Kidney (tissue), 22 donors: ENCODE measurements at places on chromosomes 6 and 20. TPM values are rescaled to one million over a fixed set of nuclear protein-coding genes. Genes with fewer than 3 reads are reported as not detected.

The TBCC gene
- 17.6 TPM for polyA plus RNA-seq

The BTN1A1 gene
- not detected for polyA plus RNA-seq

The PLA2G7 gene
- polyA plus RNA-seq, result not detected

GRCh38 chr20:16607364-16608276 lies 34.4 kb upstream of the KIF16B start:
- DNase-seq, result no peak

- DNase-seq, result peak; percentile 24
These were observed 65.9 kb downstream of the CRYBG1 start for GRCh38 chr6:106426250-106426970.

DNA sequence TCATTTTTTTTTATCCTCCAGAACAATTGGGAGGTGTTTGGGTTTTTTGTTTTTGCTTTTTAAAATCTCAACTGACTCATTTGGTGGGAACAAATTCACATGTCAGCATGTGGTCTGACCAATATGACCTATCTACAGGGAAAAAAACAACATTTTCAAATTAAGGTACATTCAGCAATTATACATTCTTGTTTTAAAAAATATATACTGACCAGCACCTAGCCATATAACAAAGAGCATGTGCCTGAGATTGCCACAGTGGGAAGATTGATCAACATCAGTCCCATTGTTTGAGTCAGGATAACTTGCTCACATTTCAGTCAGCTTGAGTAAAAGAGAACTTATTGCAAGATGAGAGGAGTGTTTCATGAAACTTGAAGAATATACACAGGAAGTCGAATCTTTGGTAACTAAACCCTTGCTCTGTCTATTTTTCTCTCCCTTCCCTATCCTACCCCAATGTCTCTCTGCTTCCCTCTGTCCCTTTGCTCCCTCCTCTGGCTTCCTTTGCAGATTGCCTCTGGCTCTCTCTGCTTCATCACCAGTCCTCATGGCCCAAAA lies 163.2 kb upstream of the TAB2 start:
- no peak for DNase-seq

GRCh38 chr20:50569864-50570836 lies 60.0 kb downstream of the PTPN1 start:
- no peak for DNase-seq

DNA sequence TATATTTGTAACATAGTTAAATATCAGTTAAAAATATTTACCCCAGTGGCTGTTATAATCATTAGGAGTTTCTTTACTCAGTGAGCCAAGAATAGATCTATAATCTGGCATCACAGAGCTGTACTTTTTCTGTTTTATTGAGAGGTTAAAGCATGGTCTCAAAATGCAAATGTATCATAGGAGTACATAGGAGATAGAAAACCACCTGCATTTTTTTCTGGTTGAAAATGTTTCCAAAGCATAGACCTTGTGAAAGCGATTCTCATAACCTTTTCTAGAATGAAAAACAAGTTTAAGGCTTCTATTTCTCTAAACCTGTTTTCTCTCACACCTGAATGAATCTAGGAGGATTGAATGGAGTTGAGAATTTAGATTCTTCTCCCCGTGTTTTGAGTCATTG lies 14.4 kb downstream of the KCNQ5 start:
- DNase-seq, result no peak

DNA sequence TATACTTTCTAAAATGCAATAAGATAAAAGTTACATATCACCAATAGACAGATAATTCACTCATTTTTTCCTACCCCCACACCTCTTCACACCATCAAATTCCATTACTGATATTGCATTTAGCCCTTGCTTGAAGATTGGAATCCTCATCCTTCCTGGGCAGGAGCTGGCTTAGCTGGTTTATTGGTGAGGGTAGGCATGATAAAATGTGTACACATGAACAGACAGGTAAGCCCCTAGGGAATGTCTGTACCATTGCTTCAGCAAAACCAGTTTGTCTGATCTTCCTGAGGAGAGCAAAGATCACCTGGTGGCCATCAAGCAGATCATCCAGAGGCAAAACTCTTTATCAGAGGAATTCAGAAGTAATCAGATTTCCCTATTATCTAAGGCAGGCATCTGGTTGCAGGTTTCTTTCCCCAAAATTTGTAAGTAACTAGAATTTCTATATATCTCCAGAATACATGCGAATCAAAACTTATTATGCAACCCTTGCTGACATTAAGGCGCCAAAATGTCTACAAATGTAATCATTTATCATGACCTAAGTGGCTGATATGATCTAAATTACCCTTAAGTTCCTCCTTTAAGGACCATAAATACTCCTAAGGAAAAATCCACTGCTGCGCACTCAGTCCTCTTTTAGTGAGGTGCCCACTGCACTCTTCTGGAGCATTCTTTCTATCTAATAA lies 6.6 kb upstream of the FABP7 start:
- DNase-seq, result no peak

- DNase-seq, result peak; percentile 33
These were observed 38.6 kb upstream of the GGTLC1 start for GRCh38 chr20:24027229-24027628.

DNA sequence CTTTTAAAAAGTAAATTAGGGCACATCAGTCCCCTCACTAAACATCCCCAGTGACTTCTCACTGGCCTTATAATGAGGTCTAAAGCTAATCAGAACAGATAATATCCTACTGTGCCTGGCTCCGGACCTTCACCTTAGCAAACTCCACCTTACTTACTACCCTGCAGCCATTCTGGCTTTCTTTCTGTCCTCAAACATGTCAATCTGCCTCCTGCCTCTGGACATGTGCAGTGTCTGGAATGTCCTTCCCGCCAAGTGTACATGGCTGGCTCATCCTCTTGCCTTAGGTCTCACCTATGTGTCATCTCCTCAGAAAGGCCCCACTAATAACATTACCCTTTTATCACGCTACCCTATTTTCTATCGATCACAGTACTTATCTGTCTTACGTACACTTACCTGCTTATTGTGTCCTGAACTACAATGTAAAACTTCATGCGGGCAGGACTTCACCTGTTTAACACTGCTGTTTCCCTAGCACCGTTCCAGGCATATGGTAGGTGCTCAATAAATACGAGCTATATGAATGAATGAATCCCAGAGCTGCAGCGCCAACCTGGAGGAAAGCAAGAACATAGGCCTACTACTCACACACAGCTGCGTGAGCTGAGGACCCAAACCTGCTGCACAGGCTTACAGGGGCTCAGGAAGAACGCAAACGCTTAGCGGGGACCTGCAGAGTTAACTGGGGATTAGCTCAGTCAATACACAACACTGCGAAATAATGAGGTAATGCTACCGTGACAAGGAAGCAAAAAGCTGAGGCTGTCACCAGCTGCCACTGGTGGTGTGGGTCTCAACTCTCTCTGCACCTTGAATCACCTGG lies 991 bp downstream of the UQCC2 start:
- DNase-seq, result peak; percentile 53

- DNase-seq, result no peak
These were observed 65.3 kb downstream of the NUS1 start for GRCh38 chr6:117740605-117741004.

DNA sequence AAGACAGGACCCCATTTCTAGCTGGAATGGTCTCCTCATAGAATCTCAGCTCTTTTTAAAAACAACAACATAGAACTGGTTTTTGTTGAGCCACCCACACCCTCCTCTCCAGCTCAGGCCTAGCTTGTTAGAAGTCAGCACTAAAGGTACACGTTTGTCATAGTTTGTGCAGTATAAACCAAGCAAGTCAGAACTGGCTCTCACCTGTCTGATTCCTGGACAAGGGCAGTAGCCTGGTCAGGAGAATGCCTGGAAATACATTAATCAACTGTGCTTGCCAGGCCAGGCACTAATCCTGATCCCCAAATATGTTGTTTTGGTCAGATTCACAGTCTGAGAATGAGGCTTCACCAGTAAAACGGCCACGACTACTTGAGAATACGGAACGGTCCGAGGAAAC lies 296.7 kb downstream of the ZFAND3 start:
- no peak for DNase-seq

GRCh38 chr6:117456250-117456649 lies 26.2 kb upstream of the DCBLD1 start:
- no peak for DNase-seq
